NCI-H2171 treated with DMSO at 0.1 percent for 48 hours (cell line): ENCODE measurements at places on chromosomes 12 and 14.

- DNase-seq: no peak
These were observed 17.9 kb upstream of the NFYB start for GRCh38 chr12:104155711-104156555.

- DNase-seq: no peak
These were observed 7.1 kb downstream of the LTBP2 start for GRCh38 chr14:74604911-74605310.

DNA sequence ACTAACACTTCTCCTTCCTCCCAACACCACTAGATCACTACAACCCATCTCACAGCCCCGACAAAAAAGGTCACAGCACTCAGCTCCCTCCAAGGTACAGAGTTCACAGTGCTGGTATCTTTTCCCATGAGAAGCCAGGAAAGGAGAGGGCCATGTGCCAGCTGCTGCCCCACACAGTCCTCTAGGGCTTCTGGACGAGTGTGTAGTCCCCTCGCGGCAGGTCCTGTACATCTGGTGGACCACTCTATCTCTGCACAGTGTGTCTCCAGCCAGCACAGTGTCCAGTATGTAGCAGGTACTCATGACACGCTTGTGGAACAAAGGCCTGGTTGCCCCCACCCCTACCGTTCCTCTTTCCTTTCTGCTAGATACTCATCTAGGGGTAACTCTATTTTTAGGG is 134.4 kb upstream of the FOXN3 start:
- DNase-seq: no peak

- DNase-seq: no peak
These were observed 242.6 kb downstream of the BTG1 start for GRCh38 chr12:91902860-91903683.

DNA sequence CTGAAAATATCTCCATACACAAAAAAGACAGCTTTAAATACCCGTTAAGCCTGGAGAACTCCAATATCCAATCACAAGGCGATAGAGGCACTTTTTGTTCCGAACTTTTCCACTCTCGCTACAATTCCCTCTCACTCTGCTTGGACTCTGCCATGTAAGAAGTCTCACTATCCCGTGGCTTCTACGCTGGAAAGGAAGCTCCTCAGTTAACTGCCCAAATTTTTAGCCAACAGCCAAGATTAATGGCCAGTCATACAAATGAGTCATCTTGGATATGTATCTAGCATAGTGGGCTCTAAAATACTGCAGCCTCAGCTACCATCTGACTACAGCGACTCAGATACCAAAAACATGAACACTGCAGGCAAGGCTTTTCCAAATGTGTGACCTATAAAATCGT is 45.5 kb upstream of the RERGL start:
- DNase-seq: no peak

- no peak for DNase-seq
These were observed 172.7 kb downstream of the APAF1 start for GRCh38 chr12:98817742-98818141.

DNA sequence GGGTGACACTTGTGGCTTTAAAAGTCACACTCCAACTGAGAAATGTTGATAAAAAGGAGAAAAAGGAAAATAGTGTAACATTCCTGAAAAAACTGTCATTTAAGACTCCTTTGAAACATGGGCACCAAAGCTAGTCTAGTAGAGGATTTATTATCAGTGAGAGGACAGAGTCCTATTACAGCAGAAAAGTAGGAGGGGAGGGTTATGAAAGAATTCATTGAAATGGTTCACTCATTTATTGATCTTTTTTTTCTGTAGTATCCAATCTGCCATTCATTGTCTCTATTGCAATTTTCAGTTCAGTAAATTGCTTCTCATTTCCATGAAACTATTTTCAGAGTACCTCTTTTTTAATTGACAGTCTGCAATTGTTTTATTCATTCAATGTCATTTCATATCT is 25.4 kb downstream of the PPM1A start:
- DNase-seq: no peak
